ENCODE measurements at places on chromosomes 5 and 9.

DNA sequence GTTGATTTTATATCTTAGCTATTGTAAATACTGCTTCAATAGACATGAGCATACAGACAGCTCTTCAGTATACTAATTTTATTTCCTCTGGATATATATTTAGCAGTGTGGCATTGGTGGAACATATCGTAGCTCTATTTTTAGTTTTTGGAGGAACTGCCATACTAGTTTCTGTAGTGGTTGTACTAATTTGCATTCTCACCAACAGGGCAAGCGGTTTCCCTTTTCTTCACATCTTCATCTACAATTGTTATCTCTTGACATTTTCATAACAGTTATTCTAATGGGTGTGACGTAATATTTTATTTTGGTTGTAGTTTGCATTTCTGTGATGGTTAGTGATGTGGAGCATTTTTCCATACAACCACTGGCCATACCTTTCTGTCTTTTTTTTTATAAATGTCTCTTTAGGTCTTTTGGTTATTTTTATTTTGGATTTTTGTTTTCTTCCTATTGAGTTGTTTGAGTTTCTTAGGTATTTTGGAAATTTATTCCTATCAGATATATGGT lies 32.5 kb downstream of the TAF11L14 start:
- no peak for DNase-seq

DNA sequence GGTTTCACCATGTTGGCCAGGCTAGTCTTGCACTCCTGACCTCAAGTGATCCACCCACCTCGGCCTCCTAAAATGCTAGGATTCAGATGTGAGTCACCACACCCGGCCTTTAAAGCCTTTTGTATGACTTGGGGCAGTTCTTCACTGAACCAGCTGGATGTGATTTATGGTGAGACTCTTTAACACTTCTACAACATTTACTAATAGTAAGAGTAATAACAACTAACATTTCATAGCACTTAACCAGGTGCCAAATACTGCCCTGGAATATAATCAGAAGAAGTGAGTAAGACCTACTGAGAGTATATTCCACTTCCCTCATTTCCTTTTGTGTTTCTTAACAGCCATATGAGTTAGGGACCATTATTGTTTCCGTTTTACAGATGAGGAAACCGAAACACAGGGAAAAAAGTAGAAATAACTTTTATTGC lies 10.0 kb downstream of the ZSWIM6 start:
- DNase-seq = peak; percentile 55

- DNase-seq = peak; percentile 48
These were observed 37.4 kb upstream of the GRAMD2B start for GRCh38 chr5:126385524-126386502.

DNA sequence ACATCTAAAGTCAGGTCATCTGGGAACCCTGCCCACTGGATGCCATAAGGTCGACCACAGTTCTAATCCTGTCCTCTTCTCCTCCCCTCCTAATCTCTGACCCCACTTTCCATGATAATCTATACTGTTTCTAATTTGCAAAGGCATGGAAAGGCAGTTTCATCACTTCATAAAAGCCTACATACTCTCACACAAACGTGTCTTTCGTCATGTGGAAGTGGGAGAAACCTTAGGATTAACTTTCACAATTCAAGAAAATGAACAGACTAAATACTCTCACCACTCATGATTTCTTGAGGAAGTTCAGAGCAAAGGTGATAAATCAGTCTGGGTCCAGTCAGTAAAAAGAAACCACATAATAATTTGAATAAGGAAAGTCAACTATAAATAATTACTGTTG lies 5.5 kb downstream of the FANCC start:
- DNase-seq = no peak

DNA sequence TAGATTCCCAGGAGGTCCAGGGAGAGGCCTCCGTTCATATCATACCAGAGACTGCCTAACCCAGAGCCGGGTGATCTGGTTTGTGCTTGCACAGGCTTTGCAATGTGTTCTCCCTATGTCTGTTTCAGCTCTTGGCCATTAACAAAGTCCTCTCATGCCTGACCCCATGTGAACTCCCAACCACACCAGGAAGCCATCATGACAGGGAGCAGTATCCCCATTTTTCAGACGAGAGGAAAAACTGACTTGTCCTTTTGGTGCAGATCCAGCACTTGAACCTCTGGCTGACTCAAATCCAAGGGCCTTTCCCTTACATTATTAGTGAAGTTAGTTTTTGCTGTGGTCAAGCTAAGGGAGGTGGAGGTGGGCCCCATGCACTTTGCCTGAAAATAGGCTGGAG lies 58.4 kb downstream of the TEX10 start:
- DNase-seq = no peak

GRCh38 chr9:69961843-69962242 lies 81.8 kb upstream of the MAMDC2 start:
- no peak for DNase-seq

DNA sequence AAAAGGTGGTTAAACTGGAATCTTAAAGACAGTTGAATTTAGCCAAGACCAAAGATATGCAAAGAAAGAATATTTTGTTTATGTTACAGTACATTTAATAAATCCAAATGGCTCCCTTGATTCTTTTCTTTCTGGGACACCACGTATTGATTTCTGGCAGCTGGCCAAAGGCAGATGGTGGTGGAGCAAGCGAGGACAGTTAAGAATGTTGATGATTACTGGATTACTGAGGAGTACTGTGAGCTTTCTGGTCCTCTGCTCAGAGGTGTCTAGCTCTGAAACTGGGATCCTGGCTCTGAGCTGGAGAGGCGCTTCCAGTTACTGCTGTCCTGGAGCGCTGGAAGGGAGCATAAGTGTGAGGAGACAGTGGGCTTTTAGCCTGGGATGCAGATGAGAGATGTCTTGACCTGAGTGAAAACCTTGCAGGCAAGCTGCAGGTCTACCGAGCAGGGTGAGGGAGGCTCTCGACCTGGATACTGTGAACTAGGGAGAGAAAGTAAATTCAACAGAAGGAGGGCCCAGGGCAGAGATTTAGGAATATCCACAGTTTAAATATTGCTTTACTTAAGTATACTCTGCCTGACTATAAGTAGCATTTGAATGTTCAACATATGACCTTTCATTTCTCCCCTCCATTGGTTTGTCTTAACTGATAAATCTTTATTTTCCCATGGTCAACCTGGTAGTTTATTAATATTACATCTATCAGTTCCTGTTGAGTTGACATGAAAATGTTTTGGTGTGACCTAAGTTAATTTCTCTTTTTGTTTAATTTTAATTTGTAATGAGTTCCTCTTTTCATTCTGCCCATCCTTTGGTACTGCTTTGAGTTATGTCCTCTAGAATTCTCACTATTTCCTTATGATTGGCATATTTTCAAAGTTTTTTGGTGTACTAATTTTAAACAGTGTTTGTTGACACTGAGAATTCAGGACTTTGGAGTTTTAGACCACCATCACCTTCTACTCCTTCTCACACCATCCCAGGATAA lies 3.7 kb downstream of the SYK start:
- no peak for DNase-seq

GRCh38 chr9:111533099-111533790 lies 8.3 kb downstream of the ZNF483 start:
- DNase-seq = peak; percentile 16

Measured in fibroblast of upper back skin (primary cell).